ENCODE measurements at places on chromosomes 12 and 14.

GRCh38 chr12:13299457-13299856 lies 102.9 kb downstream of the EMP1 start:
- DNase-seq = no peak

- no peak for DNase-seq
Observed at GRCh38 chr12:104165801-104166200, 27.8 kb upstream of the NFYB start.

DNA sequence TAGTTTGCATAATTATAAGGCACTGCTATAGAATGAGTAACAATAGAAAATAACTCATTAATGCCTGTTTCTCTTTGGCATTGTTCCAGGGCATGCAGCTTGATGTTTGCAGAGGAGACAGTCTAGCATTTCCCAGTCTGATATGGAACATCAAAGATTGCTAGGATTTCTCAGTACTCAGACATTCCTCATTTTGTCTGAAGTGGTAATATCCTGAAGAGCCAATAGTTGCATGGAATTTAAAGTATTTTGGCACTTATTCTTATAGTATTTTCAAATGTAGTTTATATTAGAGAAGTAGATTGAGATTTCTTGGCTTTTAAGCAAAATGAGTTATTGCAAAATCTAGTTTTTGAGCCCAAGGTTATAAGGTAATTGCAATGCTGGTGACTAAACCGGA lies 337.3 kb upstream of the E2F7 start:
- DNase-seq = peak; percentile 12

- peak; percentile 74 for DNase-seq
Observed at GRCh38 chr12:46983959-46984841, 95.2 kb upstream of the PCED1B start.

DNA sequence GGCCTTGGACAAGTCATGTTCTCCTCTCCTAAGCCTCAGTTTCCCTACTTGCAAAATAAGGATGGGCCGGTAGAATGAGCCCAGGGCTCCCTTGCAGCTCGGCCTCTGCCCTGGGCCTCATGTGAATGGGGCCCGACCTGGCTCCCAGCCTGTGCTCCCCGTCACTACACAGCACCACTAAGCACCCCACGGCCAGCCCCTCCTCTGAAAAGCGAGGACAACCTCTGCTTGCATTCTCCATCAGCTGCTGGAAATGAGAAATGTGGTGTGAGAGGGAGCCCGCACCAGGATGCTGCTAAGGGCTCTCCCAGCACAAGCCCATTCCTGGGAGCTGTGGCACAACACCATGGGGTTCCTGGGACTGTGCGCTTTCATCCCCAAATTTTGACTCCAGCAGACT lies 10.2 kb downstream of the SLC25A47 start:
- no peak for DNase-seq

- no peak for DNase-seq
Observed at GRCh38 chr14:55170526-55170925, 20.9 kb downstream of the DLGAP5 start.

- DNase-seq = no peak
Observed at GRCh38 chr14:106235356-106236159, 709.2 kb downstream of the TMEM121 start.

DNA sequence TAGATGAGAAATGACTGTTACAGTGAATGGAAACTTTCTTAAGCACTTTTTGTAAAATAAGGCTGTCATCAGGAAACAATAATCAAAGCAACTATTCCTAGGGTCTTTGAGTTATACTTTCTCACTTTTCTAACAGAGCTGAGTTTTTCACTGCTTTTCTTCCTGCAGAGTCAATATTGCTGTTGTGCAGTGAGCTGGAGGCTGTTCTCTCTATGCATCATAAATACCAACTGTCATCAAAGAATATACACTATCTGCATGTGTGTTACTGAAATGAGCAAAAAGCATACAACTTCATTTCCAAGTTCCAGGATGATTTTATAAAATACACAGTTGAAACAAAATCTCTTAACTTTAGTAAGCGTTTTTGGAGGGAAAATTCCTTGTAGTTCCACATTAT lies 110.4 kb upstream of the CPSF6 start:
- no peak for DNase-seq

- no peak for DNase-seq
Observed at GRCh38 chr12:121237415-121237814, 27.5 kb downstream of the P2RX4 start.

- peak; percentile 90 for DNase-seq
Observed at GRCh38 chr12:11718768-11719253, 69.3 kb downstream of the ETV6 start.

DNA sequence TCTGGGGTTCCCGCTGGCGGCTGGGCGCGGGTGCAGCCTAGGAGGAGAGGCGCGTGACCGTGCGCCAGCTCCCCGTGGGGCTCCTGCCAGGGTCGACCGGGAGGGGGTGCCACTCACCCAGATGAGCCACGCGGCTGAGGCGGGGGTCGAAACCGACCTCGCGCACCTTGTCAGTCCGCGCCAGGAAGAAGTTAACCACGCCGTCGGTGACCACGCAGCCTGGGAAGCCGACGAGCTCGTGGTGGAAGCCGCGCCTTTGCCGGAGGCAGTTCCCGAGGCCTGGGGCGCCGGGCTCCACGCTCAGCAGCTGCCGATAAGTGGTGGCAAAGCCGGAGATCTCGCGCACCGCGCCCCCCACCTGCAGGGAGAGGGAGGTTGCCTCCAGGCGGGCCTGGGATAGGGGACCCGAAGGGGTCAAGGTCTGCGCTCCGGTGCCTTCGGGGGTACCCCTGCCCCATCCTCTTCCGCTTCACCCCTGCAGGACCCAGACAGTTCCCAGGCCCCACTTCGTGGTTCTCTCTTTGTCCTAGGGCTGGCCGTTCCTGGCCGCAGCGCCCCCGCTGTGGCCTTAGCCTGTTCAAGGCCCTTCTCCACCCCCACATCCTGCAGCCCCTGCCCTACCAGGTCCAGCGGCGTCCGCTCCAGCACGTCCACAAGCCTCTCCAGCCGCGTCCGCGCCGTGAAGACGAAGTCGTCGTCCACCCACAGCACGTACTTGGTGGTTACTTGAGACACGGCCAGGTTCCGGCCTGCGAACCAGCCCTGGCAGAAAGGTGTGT lies 5.3 kb downstream of the B4GALNT1 start:
- no peak for DNase-seq

- DNase-seq = peak; percentile 60
Observed at GRCh38 chr14:103819503-103820307, 27.7 kb downstream of the PPP1R13B start.

- DNase-seq = no peak
Observed at GRCh38 chr12:60279221-60279620, 683.4 kb downstream of the SLC16A7 start.

DNA sequence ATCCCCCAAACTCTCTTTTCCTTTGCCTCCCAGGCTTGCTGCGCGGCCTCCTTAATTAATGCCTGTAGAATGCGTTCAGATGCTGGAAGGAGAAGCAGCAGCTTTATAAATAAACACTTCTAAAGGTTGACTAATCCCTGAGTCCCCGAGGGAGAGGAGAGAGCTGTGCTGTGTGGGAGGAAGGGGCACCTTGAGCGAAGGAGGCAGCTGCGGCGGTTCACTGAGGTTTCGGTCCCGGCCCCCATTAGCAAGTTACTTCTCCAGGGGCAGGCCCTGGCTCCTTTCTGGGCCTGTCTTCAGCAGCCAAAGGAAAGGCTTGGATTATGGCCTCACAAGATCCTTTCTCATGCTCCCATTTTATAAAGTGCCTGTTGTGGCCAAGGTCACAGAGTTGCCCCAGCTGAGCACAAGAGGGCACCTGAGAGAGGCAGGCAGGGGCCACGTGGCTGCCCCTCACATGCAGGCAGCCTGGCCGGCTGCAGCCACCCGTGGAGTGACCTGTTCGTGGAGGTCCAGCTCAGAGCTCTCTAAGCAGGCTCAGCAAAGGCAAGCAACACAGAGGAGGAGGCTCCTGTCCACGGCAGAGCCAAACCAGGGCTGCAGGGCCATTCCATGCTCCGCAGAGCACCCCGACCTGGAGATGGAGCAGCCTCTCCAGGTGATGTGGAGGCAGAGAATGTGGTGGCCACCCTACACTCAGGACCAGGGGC lies 15.0 kb upstream of the CACNA2D4 start:
- DNase-seq = no peak

DNA sequence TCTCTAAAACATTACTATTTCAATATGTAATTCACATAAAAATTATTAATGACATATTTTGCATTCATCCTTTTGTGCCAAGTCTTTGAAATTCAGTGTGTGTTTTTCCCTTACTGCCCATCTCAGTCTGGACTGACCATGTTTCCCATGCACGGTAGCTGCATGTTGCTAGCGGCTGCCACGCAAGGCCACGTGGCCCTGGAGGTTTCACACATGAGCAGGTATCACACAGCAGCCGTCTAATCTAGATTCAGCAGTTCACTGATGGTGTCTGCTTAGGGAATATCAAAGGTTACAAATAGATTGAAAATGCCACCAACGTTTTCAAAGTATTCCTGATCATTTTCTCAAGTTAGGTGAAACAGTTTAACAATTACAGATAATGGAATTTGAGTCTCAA lies 234.8 kb upstream of the FKBP4 start:
- peak; percentile 30 for DNase-seq

DNA sequence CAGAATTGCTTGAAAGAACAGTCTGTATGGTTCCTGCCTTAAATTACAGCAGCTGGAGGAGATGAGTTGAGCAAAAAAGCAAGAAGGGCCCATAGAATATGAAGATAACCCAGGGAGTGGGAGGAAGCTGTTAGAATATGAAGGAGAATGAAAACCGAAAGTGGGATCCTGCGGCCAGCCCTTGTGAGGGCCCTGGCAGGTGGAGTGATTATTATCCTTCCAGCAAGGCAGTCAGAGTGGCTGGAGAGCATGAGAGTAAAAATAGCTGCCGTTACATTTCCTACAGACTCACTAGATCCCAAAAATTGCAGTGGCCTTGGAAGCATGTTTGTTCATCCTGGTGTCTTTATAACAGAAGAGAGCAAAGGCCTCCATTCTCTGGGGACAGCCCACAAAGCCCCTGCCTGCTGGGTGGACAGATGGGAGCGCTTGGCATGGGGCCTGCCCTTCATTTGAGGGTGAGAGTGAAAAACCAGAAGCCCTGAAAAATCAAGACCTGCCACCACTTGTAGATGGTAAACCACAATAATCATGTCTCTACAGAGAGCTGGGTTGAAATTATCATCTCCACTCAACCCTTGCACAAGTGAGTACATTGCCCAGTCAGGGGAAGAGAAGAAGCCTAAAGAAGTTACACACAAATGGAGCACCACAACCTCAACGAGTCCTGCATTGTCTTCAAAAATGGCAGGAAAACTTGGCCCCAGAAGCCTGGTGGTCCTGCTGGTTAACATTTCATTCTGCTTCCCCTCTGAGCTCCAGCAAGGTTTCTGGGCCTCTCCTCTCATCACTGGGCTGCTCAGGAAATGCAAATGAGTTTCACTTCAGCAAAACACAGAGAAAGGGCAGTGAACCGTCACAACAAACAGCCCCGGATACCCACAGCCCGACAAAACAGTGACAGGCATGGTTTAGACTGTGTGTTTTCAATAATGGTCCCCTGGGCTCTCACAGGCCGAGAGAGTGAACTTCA lies 20.5 kb downstream of the ZDHHC22 start:
- DNase-seq = peak; percentile 35

DNA sequence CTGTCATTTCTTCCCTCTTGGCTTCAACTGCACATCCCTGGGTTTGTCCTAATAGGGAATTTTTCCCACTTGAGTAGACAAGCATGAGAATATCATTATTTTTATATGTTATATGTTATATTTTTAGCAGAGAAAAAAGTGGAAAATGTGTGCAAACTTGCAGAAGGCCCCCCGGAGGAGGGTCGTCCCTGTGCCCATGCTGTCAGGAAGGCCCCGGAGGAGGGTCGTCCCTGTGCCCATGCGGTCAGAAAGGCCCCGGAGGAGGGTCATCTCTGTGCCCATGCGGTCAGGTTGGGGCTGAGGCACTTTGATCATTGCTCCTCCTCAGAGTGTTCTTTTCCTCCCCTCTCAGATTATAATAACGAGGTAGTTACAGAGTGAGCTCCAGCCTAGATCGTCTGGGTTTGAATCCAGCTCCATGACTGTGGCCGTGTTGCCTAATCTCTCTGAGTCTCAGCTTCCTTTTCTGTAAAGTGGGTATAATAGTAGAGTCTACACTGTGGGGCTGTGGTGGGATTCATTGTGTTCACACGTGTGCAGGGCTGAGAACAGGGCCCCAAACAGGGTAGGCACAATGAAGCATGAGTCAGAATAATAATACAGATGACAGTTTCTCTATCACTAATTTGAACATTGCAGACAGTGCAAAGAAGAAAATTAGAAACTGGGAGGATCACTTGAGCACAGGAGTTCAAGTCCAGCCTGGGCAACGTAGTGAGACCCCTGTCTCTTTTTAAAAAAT lies 33.4 kb downstream of the ELK3 start:
- no peak for DNase-seq

- peak; percentile 84 for DNase-seq
Observed at GRCh38 chr14:74018174-74018585, 908 bp downstream of the ENTPD5 start.

- no peak for DNase-seq
Observed at GRCh38 chr14:87811246-87811645, 181.7 kb downstream of the GALC start.

- DNase-seq = peak; percentile 72
Observed at GRCh38 chr12:29796823-29797263, 13.1 kb upstream of the TMTC1 start.

GRCh38 chr12:102503056-102503681 lies 22.8 kb upstream of the IGF1 start:
- no peak for DNase-seq

DNA sequence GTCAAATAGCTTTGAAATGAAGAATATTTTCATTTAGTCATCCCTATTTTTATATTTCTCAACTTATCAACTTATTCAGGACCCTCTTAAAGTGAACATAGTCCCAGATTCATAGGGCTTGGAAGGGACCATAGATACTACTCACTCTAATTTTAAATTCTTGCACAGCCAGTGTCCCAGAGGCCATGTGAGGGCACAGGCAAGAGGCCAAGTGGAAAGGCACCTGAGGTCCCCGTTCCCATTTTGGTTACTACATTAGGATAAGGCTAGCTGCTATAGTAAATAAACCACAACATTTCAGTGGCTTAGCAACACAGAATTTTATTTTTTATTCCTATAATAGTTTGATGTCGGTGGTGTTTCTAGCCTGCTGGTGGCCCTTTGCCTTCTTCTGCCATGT lies 227.8 kb downstream of the SPTSSA start:
- no peak for DNase-seq

DNA sequence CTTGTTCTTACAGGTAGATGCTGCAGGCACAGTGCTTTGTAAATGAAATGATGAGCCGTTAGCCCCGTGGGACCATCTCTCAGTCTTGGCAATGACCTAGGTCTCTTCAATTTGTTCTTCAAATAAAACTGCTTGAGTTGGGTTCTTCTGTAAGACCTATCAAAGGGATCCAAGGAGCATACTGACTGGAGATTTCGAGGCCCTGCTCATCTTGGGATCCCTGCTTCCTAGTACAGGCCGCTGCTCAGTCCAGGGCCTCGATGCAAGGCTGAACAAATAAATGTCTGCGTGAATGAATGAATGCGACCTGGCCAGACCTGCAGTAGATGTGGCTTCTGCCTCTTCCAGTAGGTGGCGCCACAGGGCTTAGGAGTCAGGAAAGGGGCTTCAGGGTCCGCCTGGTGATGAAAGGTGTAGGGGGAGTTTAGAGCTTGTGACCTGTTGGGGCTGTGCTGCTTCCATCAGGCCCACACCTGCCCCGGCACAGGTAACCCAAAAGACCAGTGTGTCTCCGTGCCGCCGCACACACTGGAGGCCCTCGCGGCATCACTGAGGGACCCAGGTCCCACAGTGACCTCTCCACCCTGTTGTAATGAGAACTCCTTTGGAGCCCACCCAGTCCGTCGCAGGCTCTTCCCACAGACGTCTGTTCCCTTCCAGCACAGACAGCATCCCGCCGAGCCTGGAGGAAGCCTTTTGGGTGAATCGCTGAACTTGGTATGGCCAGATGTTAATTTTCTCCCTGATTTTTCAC lies 4.4 kb downstream of the CACNA1C start:
- peak; percentile 49 for DNase-seq

Data from kidney tubule cell (primary cell).